Hepatocyte (in vitro differentiated cells): ENCODE measurements at places on chromosomes 11 and 22. TPM values are rescaled to one million over a fixed set of nuclear protein-coding genes. Genes with fewer than 3 reads are reported as not detected.

Gene FGF3
- total RNA-seq = not detected in 2 replicates

Gene HPS5
- 18.0 and 24.7 TPM in 2 replicates for total RNA-seq

Gene MPPED2
- 7.5 and 7.6 TPM in 2 replicates for total RNA-seq

Gene RASL10A
- total RNA-seq = 0.33 and 1.7 TPM in 2 replicates

Gene OR5AL1
- not detected in 2 replicates for total RNA-seq

Gene SLC35F2
- total RNA-seq = 14.8 and 14.9 TPM in 2 replicates

Gene OR4A47
- not detected in 2 replicates for total RNA-seq

Gene JAML
- total RNA-seq = 3.5 and 5.3 TPM in 2 replicates

Gene LDHAL6A
- total RNA-seq = not detected in 2 replicates

Gene TMPRSS13
- total RNA-seq = 1.0 and 1.3 TPM in 2 replicates

Gene RBMXL2
- 0.30 TPM in 1 of 2 replicates, not detected in the other for total RNA-seq

Gene HOATZ
- not detected in 2 replicates for total RNA-seq

Gene PLAAT4
- total RNA-seq = 13.7 and 17.5 TPM in 2 replicates

Gene HEPN1
- total RNA-seq = not detected in 2 replicates
